ENCODE measurements at places on chromosomes 2 and 18.

- no peak for DNase-seq
Measured at GRCh38 chr2:189393440-189394111, 47.7 kb upstream of the WDR75 start.

DNA sequence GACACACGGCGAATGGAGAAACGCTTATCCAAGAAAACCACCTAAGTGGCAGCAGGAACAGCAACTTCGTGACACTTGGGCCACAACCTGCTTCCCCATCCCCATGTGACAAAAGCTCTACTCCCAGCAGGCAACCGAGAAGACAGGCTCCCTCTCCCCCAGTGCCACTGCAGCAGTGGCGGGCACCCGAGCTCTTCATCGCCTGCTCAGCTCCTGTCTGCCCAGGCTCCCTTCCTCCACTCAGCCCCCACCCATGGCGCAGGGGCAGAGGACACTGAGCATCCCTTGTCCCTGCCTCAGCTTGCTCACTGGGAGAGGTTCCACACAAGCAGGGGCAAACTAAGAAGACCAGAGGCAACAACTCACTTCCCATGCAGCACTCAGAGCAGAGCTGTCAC, 22.9 kb downstream of the SLC66A2 start:
- no peak for DNase-seq

DNA sequence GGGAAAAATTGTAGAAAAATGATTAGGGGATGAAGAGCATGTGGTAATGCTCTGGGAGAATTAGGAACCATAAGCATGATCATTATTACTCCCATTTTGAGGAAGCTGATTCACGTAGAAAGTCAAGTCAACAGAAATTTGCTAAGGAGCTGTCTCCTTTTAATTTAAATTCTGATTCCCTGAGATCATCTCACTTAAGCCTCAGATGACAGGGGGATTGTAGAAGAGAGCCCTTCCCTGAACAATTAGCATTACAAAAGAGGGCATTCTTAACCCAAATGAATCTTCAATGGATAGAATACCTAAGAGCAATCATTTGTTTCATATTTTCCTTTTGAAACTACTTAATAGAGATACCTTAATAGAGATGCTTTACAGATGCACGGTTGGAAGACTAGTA, 267.9 kb downstream of the NYAP2 start:
- no peak for DNase-seq

DNA sequence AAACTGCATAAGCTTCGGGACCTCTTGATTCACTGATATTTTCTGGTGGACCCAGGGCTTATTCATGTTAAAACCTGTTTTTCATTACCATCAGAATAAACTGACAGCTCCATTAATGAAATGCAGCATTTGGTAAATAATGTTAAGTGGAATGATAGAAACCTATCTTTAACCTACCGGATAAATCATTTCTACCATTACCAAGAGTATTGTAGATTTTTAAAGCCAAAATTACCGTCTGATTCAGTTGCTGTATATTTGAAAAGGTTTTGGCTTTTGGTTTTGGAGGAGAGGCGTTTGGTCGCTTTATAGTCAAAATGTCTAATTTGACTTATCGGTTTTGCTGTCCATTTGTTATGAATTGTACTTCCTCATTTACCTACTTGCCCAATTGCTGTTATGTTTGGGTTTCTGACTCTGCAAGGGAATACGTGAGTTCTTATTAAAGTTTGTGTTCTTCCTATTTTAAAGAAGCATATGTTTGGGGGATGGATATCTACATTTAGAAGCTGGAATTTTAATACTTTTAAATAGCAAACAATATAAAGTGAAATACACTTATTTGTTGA, 1.0 kb upstream of the CUL3 start:
- DNase-seq = no peak

- peak; percentile 41 for DNase-seq
Measured at GRCh38 chr2:230873661-230874401, 9.1 kb downstream of the ITM2C start.

DNA sequence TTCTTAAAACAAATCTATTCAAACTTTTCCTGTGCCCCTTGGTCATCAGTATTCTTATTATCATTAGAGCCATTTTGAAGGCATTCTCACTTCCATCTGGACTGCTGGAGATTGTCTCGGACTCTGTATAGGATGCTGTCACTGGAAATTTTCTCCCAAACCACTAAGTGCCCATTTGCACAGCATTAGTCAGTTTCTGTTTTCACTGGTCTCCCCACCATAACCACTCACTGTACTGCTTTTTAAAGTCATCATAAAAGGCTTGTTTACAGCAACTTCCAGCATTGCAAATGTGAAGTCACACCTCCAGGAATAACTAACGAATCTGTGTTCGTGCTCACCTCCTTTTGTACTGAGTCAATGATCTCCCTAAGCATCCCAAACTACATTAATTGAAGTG, 150.9 kb upstream of the SERTAD2 start:
- DNase-seq = no peak

- DNase-seq = no peak
Measured at GRCh38 chr2:152198499-152198898, 22.9 kb upstream of the STAM2 start.

GRCh38 chr2:176088937-176089842, 3.3 kb upstream of the HOXD13 start:
- DNase-seq = no peak

DNA sequence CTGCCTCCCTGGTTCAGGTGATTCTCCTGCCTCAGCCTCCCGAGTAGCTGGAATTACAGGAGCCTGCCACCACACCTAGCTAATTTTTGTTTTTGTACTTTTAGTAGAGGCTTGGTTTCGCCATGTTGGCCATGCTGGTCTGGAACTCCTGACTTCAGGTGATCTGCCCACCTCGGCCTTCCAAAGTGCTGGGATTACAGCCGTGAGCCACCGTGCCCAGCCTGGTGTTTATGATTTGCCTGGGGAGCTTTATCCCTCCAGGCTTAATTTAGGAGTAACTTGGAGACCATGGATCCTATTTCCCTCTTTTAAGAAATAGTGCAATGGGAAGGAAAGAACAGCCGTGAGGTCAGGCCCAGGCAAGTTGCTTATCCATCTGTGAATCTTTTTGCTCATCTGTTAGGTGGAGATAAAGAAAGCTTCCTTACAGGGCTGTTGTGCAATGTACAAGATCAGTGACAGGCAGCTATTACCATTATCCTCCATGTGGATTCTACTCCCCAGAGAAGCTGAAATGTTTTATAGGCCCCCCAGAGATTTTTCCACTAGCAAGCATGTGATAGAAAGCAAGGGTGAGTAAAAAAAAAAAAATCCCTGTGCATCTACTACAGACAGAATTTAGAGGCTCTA, 104.9 kb upstream of the MGAT5 start:
- DNase-seq = no peak

DNA sequence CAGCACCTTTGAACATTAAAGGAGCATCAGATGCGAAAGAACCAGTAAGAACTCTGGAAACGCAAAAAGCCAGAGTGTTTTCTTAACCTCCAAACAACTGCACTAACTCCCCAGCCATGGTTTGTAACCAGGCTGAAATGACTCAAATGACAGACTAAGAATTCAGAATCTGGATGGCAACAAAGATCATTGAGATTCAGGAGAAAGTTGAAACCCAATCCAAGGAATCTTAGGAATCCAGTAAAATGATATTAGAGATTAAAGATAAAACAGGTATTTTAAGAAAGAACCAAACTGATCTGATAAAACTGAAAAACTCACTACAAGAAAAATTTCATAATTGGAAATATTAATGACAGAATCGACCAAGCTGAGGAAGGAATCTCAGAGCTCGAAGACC, 116.7 kb downstream of the PTRHD1 start:
- no peak for DNase-seq

- no peak for DNase-seq
Measured at GRCh38 chr2:41216978-41217377, 765.1 kb upstream of the SLC8A1 start.

DNA sequence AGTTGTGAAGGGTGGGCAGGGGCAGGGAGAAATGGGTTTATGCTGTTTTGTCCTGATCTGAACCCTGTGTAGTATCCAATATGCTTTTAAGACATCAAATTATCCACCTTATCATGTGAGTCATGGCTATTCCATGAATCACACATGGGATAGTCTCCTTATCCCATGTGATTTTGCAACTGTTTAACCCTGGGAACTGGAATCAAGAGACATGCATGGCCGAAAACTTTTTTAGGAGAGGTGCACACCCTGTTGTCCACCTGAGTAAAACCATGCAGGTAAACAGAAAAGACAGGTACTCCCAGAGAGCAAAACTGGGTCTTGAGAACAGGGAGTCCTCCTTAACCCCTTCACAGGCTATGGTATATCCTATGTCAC, 490.6 kb upstream of the HS6ST1 start:
- no peak for DNase-seq

GRCh38 chr2:191748059-191748461, 70.1 kb downstream of the NABP1 start:
- no peak for DNase-seq

GRCh38 chr2:37896319-37896718, 28.8 kb upstream of the RMDN2 start:
- DNase-seq = no peak

DNA sequence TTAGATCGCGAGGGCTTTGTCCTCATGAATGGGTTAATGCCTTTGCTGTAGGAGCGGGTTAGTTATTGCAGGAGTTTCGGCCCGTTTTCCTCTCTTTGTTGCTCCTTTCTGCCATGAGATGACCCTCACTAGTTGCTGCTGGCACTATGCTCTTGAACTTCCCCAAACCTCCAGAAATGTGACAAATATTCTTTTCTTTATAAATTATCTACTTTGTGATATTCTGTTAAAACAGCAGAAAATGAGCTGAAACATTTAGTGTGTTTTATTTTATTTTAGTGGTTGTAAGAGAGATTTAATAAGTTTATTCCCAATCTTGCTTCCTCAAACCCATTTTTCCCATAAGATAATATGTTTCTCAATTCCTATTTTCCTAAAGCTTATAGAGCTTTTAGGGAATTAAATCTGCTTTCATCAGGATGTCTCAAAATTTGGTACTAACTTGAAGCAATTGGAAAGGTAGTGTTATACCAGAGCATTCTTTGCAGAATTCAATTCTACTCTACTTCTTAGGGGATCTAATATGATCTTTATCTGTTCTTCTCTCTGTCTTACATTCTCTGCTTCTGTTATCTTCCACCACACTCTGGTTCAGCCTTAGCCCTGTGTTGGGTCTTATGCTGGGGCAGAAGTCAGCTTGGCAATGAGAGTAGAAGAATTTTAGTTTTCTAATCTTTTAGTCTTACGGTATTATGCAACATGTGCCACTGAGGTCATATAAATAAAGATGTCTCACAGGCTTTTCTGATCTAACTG, 23.1 kb downstream of the DDX1 start:
- DNase-seq = no peak

DNA sequence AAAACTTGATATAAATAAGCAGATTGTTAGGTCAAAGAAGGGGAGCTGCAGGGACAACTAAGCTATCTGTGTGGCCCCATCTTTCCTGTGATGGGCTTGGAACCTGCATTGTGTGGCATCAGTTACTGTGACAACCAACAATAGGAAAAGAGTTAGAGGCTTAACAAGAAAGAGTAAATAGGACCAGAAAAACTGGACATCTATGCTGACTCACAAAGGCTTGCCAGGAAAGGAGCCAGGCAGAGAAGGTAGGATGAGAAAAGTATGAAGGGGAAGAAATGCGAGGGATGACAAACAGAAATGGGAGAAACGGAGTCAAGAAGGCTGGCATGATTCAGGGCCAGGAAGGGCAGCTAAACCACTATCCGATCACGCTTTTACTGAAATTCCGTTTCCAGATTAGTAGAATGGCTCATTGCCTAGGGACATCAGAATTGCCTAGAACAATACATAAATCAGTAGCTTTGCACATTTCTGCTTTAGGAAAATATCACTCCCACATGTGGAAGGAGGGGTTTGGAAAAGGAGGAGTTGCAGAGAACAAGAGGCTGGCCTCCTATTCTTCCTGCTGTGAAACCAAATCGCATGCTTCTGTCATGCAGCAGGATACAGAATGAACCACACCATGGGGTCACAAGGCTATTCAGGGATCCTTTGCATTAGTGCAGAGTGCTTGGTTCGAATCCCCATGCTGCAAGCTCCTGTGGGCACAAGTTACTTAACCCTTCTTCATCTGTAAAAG, 7.3 kb downstream of the PLA2R1 start:
- DNase-seq = peak; percentile 67

GRCh38 chr2:224155896-224156295, 116.8 kb upstream of the SERPINE2 start:
- DNase-seq = no peak

- no peak for DNase-seq
Measured at GRCh38 chr2:174916270-174916930, 88.8 kb downstream of the CHN1 start.

DNA sequence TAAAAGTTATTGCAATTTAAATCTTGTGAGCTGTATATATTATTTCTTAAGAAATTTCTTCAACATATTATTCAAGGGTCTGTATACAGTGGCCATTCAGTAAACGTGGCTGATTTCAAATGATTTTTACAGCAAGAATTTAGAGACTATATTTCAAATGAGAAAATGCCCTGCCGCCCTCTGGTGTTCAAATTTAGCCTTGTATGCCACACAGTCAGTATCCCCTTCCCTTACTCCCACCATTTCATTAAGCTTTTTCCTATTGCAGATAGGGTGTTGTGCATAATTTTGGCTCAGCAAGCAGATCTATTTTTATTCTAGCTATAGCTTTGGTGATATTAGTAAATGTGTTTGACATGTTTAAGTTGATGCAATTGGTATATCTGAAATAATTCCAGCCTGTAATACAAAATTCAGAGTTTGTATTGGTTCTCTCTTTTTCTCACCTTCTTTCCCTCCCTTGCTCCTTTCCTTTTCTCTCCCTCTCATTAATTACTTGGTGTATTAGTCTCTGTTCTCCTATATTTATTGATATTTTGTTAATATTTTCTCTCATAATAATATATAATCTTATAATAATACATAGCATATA, 22.8 kb upstream of the SCN7A start:
- no peak for DNase-seq

DNA sequence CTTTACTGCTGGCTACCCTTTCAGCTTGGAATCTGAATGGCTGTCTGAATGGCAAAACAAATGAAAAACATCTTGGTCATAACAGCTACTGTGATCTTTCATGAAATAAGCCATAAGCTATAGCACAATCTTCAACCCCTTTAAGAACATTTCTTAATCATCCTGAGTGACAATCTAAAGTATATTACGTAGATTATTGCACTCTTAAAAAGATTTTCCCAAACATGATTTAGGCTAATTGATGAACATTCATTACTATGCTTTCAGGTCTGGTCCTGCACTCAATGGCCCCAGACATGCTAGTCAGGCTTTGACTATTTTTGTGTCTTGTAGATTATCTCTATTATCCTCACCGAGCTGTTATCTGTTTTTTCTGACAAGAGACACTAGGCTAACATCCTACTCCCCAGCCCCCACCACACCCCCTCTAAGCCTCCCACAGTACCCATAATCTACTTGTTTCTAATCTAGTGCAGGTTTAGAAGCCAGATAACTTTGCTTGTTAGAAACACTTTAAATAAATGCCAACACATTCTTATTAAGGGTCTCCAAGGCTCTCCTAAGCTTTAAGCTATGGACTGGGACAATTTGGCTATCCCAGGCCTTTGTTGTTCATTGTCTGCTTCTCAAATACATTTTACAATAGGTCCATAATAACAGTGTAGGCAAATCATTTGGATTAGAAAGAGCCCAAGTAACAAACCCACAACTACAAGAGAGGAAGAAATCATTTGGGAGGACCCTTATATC, 4.2 kb downstream of the SMAD2 start:
- DNase-seq = no peak

- no peak for DNase-seq
Measured at GRCh38 chr2:6423944-6424343, 441.8 kb downstream of the CMPK2 start.

GRCh38 chr18:13524054-13524453, 202.3 kb downstream of the FAM210A start:
- DNase-seq = no peak

GRCh38 chr18:67618061-67618460, 101.5 kb upstream of the DSEL start:
- no peak for DNase-seq

GRCh38 chr2:204255526-204255925, 289.7 kb upstream of the PARD3B start:
- no peak for DNase-seq

Data from H1 (cell line).